HS-5 (cell line): ENCODE measurements at places on chromosomes 7 and 10.

GRCh38 chr10:103658049-103658577, 164.6 kb downstream of the NEURL1 start:
- DNase-seq: no peak

GRCh38 chr10:62433181-62433692, 59.1 kb downstream of the ZNF365 start:
- DNase-seq: peak; percentile 90

- DNase-seq: no peak
Observed at GRCh38 chr10:60977161-60978122, 33.5 kb upstream of the RHOBTB1 start.

DNA sequence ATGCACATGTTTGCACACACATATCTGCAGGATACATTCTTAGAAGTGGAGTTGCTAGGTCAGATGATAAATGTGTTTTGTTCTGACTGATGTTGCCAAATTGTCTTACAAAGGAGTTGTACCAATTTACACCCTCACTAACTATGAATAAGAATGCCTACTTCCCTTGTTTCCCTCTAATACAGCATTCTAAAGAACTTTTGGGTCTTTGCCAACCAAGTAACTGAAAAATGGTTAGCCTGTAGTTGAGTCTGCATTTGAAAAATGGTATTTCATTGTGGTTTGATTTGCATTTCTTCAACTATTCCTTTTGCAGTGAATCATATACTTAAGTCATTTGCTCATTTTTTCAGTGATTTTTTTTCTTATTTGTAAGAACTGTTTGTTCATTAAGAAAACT, 48.4 kb downstream of the TMEM26 start:
- DNase-seq: peak; percentile 33

DNA sequence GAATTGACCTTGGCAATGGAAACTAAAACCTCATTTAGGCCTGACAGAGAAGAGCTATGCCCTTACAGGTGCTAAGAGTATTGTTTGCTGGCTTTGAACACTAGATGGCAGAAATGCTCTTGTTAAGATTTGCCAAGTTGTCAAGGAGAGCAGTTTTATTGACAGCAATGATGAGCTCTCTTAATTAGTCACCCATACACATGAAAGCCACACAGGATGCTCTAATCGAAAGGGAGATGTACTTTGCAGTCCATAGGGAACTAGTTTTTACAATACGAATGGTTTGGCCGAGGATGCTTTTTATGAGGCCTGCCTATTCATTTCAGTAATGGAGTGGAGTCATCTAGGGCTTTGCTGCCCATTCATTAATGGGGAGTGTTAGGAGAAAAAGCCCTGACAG, 45.4 kb upstream of the MBL2 start:
- peak; percentile 29 for DNase-seq

DNA sequence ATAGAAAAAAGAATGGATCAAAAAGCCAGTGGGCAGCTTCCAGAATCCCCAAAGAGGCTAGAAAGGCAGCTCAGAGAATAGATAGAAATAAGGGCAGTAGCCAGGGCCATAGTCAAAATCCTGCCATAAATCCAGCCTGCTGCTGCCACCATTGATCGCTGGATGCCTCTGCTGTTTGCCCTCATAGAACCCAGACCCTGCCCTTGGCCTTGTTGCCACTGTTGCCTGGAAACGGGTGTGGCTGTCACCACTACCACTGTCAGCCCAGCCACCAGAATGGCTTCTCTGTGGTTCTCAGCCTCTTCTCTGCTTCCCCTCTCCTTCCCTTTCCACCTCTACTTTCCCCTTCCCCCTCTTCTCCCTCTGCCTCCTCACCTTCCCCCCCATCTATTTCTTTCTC, 57.8 kb downstream of the HHEX start:
- DNase-seq: no peak

GRCh38 chr7:26101361-26102151, 50.4 kb upstream of the NFE2L3 start:
- no peak for DNase-seq

GRCh38 chr7:100888988-100889750, at the start of gene UFSP1:
Gene UFSP1, minus strand, starts transcription at chr7:100889715. Its CDS starts 444 bp downstream, at chr7:100889271.
- no peak for DNase-seq

- DNase-seq: no peak
Observed at GRCh38 chr10:13740461-13740860, 153.7 kb downstream of the PRPF18 start.

- no peak for DNase-seq
Observed at GRCh38 chr10:121484401-121484800, 113.8 kb downstream of the FGFR2 start.
